Hematopoietic multipotent progenitor cell treated with erythropoietin and hydrocortisone succinate and interleukin-3 and kit ligand, for 8 days (in vitro differentiated cells): ENCODE measurements at places on chromosomes 16 and 17.
A peak's percentile ranks its signal among the peaks of the same experiment; 100 is the strongest.

DNA sequence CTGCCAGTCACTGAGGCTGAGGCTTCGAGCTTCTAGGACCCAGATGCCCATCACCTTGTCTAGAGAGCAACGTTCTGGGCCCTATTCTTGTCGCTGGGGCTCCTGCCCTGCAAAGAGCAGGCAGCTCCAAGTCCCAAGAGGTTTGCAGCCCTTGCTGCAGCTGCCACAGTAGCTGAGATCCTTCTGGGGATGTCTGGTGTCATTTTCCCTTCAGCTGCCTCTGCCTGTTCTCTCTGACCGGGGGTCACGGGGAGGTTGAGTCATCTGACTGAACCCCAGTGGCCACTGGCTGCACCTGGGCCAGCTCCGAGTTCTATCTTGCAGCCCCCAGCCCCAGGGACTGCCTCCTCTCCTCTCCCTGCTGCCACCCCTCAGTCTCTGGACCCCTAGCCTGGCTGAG is 4.9 kb downstream of the WSCD1 start:
- no peak for DNase-seq

DNA sequence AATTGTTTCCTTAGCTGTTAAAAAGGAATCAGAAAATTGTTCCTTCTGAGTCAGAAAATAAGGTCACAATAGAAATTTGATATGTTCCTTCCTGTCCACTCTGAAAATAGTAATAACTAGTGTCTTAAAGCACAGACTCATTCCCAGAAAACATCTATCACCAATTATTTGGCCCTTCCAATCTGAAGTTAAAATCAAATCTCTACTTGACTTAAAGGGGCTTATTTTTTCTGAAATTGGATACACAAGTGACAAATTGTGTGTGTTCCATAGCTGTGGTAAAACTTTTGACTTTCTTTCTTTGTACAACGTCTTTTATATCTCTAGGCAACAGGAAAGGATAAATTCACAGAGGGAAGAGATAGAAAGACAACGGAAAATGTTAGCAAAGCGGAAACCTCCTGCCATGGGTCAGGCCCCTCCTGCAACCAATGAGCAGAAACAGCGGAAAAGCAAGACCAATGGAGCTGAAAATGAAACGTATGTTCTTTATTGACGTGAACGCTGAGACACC is 54.5 kb upstream of the MRC2 start:
- DNase-seq, result no peak

GRCh38 chr16:17784073-17784472 is 313.3 kb upstream of the XYLT1 start:
- DNase-seq, result peak; percentile 49

- DNase-seq, result no peak
Measured at GRCh38 chr17:9004132-9004960, 17.0 kb upstream of the NTN1 start.

DNA sequence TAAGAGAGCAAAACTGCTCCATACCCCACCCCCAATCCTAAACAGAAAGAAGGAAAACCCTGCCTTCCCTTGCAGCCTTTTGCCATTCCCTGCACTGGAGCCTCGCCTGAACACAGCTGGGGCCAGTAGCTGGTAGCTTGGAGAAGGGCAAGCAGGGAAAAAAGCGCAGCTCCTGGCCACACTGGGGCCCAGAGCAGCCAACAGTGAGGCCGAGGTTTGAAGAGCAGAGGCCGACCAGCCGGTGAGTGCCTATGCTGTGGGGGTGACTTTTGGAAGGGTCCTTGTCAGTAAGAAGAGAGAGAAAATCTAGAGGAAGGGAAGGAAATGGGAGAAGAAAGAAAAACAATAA is 3.2 kb upstream of the HOXB9 start:
- DNase-seq, result no peak

DNA sequence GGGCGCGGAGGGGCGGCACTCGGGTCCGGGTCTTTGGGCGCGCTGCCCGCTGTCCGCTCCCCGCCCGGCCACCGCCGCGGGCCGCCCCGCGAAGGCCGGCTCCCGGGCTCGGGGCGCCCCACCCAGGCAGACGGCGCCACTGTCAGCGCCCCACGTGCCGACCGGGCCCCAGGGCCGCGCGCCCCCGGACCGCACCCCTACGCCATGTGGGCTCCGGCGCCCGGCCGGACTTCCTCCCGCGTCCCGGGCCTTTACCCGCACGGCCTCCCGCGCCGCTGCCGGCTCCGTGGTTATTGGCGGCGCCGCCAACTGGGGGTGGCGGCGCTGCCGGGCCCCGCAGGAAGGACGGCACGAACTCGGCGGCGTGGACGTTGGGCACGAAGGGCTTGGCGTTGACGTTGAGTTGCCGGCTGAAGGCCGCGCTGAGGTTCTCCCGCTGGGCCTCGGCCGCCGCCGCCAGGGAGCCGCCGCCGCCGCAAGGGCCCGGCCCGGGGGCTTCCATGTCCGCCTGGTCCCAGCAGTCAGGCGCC is 577 bp downstream of the GSPT1 start:
- peak; percentile 30 for DNase-seq

DNA sequence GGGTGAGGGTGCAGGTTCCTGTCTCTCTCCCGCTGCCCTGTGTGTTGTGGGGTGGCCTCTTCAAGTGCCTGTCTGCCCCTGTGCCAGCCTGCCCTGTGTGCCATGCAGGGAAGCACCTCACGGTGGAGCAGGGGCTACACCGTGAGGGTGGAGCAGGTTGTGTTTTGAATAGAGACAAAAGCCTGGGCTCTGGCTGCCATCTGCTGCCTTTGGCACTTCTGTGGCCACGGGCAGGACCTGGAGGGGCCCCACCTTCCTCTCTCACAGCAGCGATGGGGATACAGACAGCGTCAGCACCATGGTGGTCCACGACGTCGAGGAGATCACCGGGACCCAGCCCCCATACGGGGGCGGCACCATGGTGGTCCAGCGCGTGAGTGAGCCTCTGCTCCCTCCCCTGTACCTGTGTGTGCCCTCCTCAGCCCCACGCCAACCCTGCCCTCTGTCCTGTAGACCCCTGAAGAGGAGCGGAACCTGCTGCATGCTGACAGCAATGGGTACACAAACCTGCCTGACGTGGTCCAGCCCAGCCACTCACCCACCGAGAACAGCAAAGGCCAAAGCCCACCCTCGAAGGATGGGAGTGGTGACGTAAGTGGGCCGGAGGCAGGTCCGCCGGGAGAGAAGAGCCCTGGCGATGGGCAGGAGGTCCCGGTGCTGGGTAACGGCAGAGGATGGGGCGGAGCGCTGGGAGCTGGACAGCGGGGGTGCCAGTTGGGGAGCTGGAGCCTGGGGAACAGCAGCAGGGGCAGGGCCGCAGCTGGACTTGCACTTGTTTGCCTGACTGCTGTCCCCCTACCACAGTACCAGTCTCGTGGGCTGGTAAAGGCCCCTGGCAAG is 5.4 kb upstream of the C17orf107 start:
- DNase-seq, result no peak

GRCh38 chr17:46978489-46979146 is 435 bp downstream of the RPRML start:
- DNase-seq, result no peak

DNA sequence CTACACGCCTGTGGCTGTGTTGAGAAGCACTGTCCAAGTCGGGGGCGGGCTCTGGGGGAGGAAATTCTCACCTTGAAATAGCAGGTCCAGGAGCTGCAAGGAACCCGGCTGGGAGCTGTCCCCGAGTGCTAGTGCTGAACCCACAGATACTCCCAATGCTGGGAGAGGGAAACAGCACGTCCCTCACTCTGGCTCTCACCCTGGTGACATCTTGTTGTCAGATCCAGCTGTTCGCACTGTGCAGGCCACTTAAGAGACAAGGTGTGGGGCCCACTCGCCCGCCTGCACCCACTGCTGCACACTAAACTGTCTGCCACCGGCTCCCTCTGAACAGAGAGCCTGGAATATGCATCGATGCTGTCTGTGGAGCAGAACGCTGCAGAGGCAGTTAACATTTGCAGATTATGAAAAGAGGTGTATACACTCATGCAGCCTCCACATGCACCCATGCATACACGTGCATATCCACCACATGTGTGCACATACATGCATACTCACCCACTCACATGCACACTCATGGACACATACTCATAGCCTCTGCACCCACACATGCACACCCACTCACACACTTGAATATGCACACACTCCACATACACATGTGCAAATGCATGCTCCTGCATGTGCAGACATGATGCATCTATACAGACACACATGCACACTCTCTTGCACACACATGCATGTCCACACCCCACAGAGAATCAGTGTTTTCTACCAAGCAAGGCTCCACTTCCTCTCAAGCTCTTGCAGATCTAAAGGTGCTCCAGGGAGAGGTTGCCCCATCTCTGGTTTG is 42.0 kb downstream of the MGAT5B start:
- peak; percentile 14 for DNase-seq

DNA sequence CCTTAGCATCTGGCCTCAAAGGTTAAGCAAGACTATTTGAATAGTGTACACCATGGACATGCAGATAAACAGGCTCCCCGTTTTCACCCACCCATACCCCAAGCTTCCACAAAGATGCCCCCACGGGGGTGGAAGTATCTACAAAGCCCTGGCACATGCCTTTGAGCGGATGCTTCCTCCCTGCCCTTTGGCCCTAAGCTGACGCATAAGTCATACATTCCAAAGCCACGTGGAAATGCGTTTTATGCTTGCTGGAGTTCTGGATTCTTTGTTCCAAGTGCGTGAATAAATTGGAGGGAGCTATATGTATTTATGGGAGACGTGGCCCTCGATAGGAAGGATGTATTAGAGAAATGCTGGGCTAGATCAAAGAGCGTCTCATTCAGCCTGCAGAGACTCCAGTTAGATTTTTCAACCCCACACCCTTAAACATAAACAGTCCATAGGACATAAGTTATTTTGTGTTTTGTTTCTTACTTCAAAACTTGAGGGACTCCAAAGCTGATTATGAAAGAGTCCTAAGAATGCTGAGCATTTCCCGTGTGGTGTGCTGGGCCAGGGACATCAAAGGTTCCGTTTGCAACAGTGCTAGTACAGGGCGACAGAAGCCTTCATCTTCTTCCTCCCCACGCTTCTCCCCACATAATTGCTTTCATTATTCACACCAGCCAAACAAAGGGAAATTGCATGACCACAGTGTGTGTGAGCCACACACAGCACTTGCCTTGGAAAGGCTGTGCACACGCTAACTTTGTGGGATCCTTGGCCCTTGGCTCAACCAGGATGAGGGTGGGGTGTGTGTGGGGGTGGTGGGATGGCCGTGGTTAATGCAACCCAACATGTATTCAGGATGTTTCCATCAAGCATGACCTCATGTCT is 73.6 kb downstream of the WIPI1 start:
- no peak for DNase-seq

DNA sequence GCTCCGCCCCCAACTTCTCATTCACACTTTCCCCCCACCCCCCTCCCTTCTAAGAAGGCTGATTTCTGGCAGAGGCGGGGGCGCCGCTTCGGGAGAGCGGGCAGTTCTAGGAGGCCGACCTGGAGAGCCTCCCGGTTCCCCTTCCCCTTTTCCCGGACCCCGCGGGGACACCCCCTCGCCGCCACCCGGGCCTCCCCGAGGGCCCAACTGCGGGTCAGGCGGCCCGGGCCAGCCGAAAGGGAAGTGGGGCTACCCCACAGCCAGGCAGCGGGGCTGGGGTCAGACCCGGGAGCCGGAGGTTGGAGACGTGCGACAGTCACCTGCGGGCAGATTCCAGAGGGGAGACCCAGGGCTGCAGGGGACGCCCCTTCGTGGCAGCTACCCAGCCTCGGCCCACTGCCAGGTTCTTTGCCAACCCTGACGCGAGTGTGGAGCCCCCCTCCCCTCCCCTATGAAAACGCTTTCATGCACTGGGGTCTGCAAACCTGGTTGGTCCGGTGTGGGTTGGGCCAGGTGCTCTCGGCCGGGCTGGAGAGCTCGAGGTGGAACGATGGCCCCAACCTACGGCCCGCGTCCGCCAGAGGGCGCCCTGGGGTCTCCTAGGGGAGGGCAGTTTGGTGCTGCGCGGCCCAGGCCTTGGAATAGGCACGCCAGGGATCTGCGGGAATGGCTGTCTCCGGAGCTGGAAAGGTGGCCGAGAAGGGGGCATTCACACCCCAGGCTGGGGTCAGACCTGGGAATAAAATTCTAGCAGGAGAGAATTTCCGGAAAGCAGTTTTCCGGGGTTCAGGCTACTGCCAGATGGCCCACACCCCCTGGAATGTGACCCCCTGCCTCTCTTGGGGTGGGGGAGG is 721 bp upstream of the SOCS3 start:
- peak; percentile 80 for DNase-seq

DNA sequence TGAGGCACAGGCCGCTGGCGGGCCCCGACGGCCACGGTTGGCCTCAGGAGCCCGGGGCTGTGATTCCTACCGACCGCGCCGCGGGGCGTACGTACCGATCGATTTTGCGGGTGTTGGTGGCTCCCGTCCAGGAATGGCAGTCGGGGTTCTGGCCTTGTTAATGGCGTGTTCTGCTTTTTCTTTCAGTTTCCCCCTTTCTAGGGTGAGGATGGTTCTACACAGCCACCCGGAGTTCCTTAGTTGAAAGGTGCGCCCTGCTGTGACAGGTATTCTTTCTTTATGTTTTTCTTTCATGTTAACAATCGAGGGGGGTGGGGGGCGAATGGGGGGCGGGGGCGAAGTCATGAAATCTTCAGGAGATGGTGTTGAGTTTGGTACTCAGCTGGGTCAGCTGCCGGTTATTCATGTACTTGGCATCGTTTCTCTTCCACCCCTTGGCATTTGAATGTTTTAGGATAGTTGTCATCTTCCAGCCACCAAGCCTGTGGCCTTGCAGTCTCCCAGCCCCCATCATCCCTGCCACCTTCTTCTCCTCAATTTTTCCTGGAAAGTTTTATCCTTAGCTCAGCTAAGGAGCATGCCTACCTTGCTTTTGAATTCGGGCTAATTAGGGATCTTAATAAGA is 802 bp downstream of the CYLD start:
- no peak for DNase-seq

GRCh38 chr16:4519274-4520058 is 19.1 kb downstream of the CDIP1 start:
- no peak for DNase-seq

DNA sequence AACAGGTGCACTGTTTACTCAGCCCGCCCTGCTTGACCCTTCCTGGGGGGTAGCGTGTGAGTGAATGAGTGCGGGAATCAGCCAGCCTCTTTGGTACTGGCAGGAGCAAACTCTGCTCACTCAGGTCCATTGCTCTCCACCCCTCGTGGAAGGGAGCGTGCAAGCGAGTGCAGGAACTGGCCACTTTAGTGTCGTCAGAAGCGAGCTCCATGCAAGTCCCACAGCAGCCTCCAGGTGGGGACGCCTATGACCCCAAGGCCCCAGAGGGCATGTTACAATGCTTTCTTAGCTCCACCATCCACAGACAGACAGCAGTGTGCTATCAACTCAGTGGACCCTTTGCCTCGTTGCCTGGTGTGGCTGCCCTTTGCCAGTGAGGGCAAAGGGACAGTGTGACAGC is 1025.1 kb upstream of the CDH8 start:
- DNase-seq, result no peak

GRCh38 chr17:63364387-63364786 is 81.7 kb downstream of the CYB561 start:
- peak; percentile 17 for DNase-seq

GRCh38 chr17:58575511-58575910 is 61.1 kb upstream of the MTMR4 start:
- DNase-seq, result peak; percentile 47

DNA sequence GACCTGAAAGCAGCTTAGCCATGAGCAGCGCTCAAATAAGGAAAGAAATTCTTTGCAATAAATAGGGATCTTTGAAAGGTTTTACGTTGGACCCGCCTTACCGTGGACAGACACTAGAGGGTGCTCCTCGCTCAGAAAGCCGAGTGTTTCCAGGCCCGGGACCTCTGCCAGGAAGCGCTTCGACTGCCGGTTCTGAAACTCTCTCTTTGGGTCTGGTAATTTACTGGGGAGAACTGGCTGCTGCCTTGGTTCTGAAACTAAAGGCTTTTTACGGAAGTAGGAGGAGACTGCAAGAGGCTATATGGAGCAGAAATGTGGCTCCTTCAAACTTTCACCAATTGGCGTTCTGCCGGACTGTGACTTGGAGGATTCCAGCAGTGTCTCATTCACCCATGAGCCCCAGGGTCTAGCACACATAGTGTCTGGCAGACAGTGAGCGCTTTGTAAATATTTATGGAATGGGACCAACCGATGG is 45.6 kb upstream of the HOXB9 start:
- DNase-seq, result peak; percentile 67
